Type B pancreatic cell (in vitro differentiated cells): ENCODE measurements at places on chromosomes 2 and 18. TPM values are rescaled to one million over a fixed set of nuclear protein-coding genes. Genes with fewer than 3 reads are reported as not detected.

- no peak for DNase-seq
Observed at GRCh38 chr2:163657281-163657656, 78.5 kb downstream of the FIGN start.

- DNase-seq: no peak
Observed at GRCh38 chr2:100537918-100538317, 24.9 kb upstream of the PDCL3 start.

DNA sequence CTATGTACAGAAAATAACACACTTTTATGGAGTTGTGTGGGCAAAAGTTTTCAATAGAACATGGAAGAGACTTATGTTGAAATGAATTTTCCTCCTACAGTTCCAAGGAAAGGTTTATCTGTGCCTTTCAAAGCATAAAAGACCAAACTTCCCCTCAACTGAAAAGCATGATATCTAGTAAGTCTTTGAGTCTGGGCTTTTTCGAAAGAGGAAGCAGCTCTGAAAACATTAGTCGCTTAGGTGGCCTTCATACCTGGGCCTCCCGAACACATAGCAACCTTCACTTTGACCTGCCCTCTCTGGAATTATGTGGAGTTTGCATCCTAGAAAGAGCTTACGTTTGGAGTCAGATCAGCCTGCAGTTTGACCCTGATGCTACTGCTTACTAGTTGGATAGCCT lies 4.8 kb upstream of the CAPN14 start:
- DNase-seq: no peak

DNA sequence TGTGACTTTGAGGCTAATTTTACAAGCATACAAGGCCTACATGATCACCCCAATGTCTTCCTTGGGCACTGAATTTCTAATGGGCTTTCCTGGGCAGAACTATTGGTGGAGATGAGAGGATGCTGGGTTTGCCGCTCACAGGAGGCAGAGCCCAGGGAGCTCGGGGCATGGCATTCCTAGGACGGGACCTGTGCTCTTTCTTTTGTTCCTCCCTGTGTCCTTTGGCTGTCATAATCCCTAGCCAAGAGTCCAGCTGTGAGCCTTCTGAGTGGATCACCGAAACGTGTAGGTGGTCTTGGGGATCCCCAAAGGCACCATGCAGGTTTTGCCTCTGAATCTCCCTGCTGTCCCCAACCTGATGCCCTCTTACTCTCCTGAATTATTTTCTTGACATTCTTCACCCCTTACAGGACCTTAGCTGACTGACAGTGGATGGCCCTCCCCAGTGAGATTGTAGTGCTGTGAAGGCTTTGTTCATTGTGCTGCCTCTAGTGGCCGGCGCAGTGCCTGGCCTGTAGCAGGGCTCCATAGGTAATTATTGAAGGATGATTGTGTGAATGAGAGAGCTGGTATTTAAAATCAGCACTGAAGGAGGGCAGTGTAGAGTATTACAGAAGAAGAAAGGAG lies 221.9 kb downstream of the ZNF407 start:
- no peak for DNase-seq

AGPS gene
- total RNA-seq: 32.8 and 52.1 TPM in 2 replicates

DNA sequence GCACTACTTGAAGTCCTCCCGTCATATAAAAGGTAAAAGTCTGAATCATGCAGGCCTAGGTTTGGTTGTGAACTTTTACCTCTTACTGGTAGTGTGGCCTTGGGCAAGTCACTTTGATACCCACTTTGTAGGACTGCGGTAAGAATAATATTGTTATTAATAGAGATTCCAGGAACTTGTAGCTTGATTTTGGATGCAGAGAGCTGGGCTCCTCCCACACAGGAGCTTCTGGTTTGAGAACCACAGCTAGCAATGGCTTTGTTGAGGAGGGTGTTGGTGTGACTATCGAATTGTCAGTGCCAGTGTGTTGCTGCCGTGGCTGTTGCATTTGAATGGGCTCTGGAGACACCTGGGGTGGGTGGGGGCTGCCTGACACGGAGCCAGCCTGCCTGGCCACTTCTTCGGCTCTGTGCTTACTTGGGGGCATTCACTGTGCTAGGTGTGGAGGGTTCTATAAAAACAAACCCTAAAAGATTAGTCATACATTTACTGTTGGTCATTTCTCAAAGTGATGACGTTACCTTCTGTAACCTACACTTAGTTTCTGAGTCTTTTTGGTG lies 38.5 kb downstream of the ASAP2 start:
- DNase-seq: no peak

CPS1 gene
- total RNA-seq: 26.8 and 33.2 TPM in 2 replicates

COLEC12 gene
- 6.5 and 61.3 TPM in 2 replicates for total RNA-seq

DNA sequence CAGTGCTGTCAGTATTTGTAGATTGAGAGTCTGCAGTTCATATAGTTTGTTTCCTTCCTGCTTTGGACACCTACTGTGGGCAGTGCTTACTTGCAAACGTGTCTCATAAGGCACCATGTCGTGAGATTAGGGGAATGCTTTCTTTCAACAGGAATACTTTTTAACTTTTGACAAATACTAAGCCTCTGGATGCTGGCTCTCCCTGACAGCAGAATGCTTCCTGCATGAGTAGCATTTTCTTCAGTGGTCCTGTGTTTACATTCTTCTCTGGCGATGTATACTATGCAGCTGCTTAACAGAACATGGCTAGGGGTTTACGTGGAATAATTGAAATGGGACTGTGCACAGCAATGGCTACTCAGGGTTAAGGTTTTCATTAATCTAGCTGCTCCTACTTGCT lies 807.5 kb downstream of the MBD2 start:
- DNase-seq: no peak

CD28 gene
- total RNA-seq: 0.17 TPM in 1 of 2 replicates, not detected in the other

DNA sequence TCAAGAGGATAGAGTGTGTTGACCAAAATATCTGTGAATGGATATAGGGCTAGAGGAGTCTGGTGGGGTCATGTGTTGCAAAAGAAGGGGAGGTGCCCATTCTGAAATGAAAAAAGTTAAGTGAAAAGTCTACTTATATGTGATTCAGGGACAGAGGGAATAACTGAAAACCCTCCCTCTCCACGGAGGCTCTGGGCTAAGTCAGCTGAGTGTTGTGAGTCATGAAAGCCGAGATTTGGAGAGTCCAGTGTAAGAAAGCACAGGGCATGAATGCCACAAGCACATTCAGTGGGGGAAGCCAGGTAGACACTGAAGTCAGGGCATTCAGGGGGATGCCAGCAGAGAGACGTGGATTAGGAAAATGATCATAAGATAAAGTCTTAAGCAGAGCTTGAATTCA lies 871.9 kb downstream of the TSN start:
- no peak for DNase-seq

DNA sequence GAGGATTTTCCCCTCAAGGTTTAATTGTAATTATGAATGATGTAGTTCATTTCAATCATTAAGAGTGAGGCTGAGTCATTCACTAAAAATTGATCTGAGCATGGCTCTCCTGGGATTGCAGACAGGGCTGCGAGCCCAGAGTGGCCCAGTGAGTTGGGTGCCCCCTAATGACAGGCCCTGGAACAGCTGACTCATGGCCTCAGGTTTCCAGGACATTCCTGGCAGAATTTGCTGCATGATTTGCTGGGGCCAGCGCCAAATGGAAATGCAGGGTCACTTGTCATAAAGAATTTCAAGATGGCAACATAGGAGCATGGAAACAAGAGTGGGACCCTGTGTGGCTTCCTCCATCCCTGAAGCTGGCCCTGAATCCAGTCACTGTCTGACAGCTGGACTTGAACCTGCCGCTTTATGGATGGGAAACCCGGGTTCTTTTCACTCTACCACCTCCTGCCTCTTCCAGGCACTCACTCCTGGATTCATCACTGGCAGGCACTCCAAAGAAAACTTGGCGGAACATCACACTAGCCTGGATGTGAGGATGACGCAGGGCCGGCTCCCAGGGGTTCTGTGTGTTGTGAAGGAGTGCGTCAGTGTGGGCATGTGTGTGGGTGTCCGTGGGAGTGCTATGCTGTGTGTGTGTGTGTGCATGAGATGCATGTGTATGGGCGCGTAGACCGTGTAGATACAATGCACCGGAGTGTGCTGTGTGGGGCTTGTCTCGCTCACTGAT lies 15.2 kb downstream of the OTOF start:
- no peak for DNase-seq

C2orf66 gene
- total RNA-seq: 0.29 TPM in 1 of 2 replicates, not detected in the other

TBC1D8 gene
- 16.1 and 20.1 TPM in 2 replicates for total RNA-seq

- no peak for DNase-seq
Observed at GRCh38 chr2:26008851-26009566, 24.9 kb upstream of the RAB10 start.

DNA sequence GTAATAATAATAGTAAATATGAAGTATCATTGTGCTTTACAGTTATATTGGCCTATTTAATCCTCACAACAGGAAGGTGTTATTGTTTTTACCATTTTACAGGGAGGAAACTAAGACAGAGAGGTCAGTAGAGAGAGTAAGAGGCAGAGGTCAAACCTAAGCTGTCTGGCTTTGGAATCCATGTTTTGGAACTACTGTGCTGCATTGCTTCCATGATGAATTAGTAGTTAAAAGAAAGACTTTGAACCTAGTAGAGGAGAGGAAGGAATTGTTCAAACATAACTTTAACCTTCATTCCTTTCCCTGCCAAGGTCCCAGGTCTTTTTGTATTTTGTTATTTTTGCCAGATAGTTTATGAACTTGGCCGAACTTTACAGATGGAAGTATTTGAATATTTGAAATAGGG lies 80.9 kb downstream of the PHLPP1 start:
- no peak for DNase-seq

ACMSD gene
- 0.14 TPM in 1 of 2 replicates, not detected in the other for total RNA-seq

TCF23 gene
- not detected in 2 replicates for total RNA-seq

DNA sequence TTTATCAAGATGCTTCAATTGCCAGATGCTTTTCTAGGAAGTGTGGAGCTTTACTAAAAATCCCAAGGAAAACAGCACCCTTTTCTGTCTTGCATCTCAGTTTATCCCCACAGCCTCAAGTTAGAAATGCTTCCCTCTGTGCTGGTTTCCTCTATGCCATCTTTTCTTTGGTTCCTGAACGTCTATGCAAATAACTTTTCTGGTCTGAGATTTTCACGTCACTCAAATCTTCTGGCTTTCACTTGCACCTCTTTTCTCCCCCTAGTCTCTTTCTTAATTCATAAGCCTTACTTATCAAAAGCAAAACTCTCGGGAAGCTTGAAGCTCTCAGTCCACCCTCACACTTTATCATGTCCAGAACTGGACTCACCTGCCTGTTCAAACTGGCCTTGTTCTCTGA lies 33.9 kb downstream of the ARHGAP25 start:
- DNase-seq: no peak

ACVR1C gene
- 17.1 and 27.9 TPM in 2 replicates for total RNA-seq

- no peak for DNase-seq
Observed at GRCh38 chr2:225932811-225933413, 533.4 kb downstream of the NYAP2 start.

GRCh38 chr18:74942319-74942910 lies 266.5 kb downstream of the PTGR3 start:
- DNase-seq: no peak

DNA sequence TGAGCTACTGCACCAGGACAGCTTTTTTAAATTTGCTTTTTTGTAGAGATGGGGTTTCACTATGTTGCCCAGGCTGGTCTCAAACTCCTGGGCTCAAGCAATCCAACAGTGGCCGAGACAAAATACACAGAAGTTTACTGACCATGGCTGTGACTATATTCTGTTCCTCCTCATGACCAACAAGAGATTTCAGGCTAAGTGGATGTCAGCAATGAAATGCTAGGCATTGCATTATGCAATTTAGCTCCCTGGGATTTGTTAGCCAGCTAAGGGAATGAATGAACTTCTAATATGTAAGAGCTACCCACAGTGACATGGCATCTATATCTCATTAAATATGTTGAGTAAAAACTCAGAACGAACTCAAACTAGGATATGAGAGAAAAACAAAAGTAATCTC lies 81.9 kb upstream of the MBOAT2 start:
- no peak for DNase-seq

CNTNAP5 gene
- total RNA-seq: 3.3 and 5.0 TPM in 2 replicates

LYPD6 gene
- 11.7 and 16.4 TPM in 2 replicates for total RNA-seq

DNA sequence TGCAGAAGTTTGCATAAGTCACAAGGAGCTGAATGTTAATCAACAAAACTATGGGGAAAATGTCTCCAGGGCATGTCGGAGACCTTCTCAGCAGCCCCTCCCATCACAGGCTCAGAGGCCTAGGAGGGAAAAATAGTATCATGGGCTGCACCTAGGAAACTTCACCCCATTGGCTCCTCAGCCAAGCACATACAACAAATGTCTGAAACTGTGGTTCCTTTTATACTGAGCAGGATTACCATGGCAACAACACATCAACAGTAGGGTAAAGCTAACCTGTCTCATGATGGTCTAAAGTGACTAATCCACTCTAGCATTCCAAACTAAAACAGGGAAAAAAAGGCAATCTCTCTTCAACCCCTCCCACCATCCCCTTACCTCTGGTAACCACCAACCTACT lies 3.2 kb upstream of the NEMP2 start:
- DNase-seq: no peak

UPP2 gene
- total RNA-seq: not detected in 2 replicates

ZNF521 gene
- total RNA-seq: 5.3 and 75.1 TPM in 2 replicates

GRCh38 chr18:45166836-45167551 lies 448.3 kb upstream of the SLC14A2 start:
- DNase-seq: no peak

GALNT14 gene
- 5.7 and 7.4 TPM in 2 replicates for total RNA-seq
